ENCODE measurements at places on chromosomes 16 and 17.

DNA sequence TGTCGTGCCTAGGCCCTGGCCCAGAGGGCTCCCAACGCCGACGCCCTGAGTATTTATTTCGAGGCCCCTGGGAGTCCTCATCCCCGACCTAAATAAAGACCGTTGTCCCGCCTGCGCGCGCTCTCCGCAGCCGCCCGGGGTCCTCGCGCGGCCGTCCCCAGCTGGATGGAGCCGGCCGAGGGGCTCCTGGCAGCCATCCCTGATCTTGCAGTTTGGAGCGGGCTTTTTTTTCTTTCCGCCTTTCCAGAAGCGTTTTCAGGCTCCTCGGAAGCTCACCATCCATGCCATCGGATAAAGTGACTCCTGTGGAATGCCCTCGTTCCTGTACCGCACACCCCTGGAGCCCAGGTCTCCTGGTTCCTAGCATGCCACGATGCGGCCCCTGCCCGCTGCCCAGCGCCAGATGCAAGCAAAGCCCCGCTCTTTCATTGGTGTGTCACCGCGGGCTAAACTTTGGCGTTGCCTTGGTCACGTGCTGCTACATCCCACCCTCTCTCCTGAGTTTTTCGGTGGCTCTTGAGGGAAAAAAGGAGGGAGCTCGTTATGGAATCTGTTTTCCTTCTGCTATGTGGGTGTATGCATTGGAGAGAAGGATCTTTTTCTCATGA, 716 bp downstream of the TMEM94 start:
- DNase-seq: no peak

DNA sequence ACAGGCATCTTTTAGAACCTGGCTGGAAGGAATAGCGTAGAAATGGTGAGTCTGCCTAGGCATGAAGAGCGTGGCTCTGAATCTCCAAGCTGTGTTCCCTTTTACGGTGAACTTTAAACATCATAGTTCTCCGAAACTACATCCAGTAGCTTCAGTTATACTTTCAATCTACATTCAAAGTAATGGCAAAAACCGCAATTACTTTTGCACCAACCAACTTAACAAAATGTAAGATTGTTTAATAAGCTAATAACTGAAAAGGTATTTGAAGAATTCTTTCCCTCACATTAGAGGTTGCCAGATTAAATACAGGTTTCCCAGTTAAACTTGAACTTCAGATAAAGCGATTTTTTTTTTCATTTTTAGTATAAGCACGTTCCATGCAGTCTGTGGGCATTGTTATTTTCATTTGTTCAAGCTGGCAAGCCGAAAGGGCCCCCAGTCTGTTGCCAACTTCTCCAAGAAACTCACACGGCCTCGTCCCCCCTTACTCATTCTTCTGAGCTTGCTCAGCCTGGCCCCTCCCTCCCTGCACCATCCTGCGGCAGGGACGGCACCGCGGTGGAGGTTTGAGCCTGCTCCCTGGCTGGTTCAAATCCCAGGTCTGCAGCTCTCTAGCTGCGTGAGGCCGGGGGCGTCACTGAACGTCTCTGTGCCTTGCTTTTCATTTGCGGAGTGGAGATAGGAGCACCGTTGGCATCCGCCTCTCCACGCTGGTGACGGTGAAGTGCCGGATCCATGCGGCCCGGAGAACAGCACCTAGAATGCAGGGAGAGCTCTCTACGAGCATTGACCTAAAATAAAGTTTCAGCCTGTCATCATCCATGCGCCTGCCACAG, 3.5 kb upstream of the MTHFSD start:
- DNase-seq: no peak

- DNase-seq: no peak
These were observed 6.0 kb upstream of the CCL4L2 start for GRCh38 chr17:36204724-36205500.

DNA sequence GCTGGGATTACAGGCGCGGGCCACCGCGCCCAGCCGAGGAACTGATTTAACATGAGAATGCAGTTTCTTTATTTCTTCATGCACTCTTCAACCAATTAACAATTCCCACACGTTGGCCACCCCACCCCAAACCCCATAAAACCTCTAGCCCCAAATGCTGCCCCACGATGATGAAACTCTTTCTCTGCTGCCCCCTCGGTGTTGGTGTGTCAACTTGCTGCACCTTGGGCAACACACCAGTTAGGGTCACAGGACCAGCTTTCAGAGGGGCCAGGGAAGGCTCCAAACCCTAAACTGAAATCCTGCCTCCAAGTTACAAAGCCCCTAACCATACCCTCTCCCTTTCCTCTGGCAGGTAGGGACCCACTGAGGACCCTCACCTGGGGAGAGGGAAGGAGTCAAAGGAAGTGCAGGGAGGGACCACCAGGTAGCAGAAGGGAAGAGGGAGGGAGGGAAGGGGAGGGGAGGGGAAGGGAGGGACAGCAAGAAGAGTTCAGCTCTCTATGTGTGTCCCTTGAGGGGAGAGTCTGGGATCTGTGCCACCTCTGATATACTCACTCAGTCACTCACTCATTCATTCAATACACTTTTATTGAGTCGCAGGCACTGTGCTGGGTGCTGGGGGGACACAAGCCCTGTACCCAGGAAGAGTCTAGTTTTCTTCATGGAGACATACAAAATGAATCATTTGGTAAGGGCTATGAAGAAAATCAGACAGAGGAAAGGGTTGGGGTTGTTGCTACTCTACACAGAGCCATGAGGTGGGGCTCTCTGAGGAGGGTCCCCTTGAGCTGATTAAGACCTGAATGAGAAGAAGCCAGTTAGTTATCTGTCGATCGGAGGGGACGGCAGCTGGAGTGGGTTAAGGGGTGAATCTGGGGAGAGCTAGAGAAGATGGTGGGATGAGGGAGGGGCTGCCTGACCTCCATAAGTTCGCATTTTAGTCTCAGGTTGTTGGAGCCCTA, 3.9 kb downstream of the PLXDC1 start:
- no peak for DNase-seq

GRCh38 chr16:48611329-48612137, 1.6 kb upstream of the N4BP1 start:
- no peak for DNase-seq

GRCh38 chr16:55120408-55120807, 189.7 kb downstream of the IRX5 start:
- no peak for DNase-seq

DNA sequence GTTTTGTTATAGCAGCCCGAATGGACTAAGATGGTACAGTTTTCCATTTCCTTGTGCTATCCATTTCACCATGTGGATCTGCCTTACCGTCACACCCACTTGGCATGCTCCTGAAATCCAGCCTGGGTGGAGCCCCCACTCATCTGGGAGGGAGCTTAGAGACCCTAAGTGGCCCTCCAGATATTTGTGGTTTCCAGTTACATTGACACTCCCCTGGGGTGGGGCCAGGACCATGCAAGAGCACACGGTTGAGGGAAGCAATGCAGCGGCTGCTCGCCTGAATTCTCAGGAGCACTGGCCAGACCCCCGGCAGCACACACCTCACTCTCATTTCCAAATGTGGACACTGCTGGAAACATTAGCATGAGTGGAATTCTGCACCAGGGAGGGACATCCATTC, 231.1 kb downstream of the UTP18 start:
- no peak for DNase-seq

DNA sequence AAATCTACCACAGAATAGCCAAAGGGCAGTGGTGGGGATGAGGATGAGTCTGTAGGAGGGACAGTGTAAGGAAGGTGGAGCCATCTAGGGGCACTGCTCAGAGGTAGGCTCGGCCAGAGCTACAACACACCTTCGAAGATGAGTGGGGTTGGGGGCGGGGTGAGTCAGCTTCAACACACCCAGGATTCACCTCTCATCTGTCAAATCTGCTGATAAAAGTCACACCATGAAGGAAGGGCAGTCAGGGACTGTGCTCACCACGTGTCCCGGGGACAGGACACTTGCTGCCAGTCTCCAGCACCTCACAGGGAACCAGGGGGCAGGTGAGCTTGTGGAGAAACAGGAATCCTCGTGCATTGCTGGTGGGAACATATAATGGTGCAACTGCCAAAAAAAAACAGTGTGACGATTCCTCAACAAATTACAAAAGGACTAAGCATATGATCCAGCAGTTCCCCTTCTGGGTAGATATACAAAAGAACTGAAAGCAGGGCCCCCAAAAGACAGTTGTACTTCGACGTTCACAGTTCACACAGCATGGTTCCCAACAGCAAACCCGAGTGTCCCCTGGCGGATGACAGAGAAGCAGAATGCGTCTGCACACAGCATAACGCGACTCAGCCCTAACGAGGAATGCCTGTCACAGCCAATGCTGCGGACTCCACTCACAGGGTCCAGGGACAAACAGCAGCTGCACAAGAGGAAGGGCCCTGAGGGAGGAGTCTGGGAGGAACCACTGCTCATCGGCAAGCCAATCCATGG, 133.1 kb downstream of the ANKRD11 start:
- DNase-seq: no peak

DNA sequence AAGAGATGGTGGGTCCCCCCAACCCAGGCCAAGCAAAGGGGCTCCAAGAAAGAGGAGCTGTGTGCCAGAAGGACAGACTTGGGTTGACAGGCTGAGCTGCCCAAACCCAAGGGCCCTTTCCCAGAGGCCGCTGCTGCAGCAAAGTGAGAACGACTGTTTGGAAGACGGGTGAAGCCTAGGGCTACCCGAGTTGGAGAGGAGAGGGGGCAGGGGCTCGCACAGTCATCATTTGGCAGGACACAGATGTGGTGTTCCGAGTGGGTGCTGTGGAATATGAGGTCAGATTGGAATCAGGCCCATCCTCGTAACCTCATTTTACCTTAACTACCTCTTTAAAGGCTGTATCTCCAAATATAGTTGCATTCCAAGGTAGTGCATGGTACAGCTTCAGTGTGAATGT, 5.3 kb upstream of the MFAP4 start:
- no peak for DNase-seq

- DNase-seq: no peak
These were observed 22.5 kb downstream of the FBXO31 start for GRCh38 chr16:87360862-87361610.

GRCh38 chr17:82388922-82389283, 17.3 kb downstream of the UTS2R start:
- no peak for DNase-seq

- no peak for DNase-seq
These were observed 82.4 kb downstream of the KCNJ2 start for GRCh38 chr17:70251706-70252105.

DNA sequence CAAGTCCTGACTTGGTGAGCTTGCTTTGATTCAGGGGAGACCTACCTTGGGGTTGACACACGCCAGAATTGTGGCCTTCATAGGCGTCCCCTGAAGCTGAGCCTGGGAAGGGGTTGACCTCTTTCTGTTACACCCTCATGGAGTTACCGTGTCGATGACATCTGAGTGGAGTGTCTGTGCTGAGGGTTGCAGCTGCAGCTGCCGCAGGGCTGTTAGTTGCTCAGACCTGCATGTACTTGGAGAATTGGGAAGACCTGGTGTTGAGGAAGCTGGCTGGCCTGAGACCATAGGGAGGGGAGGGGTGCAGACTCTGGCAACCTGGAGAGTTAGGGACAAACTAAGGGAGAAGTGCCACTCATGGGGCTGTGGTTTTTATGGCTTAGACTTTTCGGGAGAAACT, 9.6 kb downstream of the GSE1 start:
- DNase-seq: no peak

DNA sequence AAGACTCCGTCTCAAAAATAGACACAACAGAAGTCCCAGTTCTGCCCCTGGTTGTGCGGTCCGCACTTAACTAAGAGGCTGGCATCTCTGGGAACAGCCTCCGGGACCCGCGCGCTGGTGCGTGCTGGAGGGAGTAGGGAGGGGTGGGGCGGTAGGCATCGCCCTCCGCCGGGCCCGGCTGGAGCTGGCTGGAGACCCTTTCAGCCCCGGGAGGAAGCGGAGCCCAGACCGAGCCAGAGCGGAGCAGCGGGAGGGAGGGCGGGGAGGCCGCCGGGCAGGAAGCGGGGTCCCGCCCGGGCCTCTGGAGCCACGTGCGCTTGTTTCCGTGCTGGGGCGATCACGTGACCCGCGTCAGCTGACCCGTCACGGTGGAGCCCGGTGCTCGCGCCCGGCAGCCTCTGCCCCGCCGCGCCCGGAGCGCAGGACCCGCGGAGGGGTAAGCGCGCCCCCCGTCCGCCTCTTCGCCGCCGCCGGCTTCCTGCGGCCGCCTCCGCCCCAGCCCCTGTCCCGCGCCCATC, at the start of gene WDR81:
TSS of gene WDR81 (plus strand) at position 354 of the 518 bp plus-strand sequence. CDS start 256 bp downstream, outside the sequence.
- no peak for DNase-seq

- DNase-seq: peak; percentile 52
These were observed 152.2 kb upstream of the TBX2 start for GRCh38 chr17:61247439-61247838.

- no peak for DNase-seq
These were observed 27.7 kb upstream of the MPHOSPH6 start for GRCh38 chr16:82197540-82198240.

- DNase-seq: no peak
These were observed at the start of gene HID1 for GRCh38 chr17:74972107-74972972. HID1 (minus strand) TSS chr17:74972759; CDS start chr17:74972656, 103 bp downstream.

- DNase-seq: no peak
These were observed 413.3 kb upstream of the EEF2KMT start for GRCh38 chr16:5510819-5511370.

DNA sequence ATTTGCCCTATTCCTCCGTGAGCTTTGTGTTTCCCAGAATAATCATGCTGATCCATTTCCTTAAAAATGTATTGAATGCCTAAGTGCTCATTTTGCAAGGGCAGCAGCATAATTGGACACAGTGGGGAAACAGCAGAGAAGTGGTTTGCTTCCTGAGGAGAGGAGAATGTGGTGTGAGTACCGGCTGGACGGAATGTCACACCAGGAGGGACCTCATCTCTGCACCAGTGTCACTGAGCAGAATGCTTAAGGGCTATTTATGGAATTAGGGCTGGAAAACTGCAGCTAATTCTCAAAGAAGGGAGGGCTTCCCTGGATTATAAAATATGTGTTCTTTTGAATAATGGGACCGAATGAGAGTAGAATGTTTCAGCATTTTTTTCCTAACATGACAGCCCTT, 1100.6 kb upstream of the RBFOX1 start:
- no peak for DNase-seq

GRCh38 chr16:23578101-23578830, 17.9 kb downstream of the NDUFAB1 start:
- no peak for DNase-seq

DNA sequence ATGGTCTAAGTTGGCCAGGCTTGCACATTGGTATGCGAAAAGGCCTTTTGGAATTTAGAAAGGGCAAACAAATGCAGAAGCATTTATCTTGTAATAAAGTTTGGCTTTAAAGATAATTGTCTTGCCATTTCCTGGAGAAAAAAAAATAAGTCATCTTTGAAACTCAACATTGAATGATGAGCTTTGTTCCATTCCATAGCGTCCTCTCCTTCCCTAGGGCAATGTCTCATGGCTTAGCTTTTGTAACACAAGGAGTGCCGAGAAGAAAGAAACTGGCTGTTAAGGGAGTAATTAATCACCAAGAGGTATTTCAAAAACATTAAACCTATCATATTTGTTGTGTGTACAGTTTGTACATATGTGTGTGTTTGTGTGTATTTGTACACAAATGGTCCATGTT, 372.3 kb downstream of the NPIPA8 start:
- DNase-seq: no peak

DNA sequence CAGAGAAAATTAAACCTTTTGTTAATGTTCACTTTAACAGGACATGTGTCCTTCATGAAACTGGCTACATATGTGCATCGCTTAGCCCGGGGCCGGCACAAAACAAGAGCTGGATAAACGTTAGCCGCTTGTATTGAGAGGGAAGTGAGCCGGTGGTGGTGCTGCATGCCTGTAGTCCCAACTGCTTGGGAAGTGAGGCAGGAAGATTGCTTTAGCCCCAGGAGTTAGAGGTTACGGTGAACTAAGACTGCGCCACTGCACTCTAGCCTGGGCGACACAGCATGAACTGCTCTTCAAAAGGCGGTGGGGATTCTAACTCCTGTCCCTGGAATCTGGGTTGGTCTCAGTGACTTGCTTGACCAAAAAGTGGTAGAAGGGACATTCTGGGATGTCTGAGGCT, 15.0 kb upstream of the SPHK1 start:
- no peak for DNase-seq

GRCh38 chr17:82864713-82865248, 25.0 kb upstream of the ZNF750 start:
- no peak for DNase-seq
